Smooth muscle cell of trachea (primary cell): ENCODE measurements at places on chromosomes 1 and 21. TPM values are rescaled to one million over a fixed set of nuclear protein-coding genes. Genes with fewer than 3 reads are reported as not detected.

SYF2 gene
- total RNA-seq: 34.9 and 45.2 TPM in 2 replicates

ASPM gene
- total RNA-seq: 2.0 and 60.8 TPM in 2 replicates

AMY2A gene
- total RNA-seq: not detected in 2 replicates

SLC27A3 gene
- 18.0 and 35.6 TPM in 2 replicates for total RNA-seq

FAM163A gene
- not detected in 2 replicates for total RNA-seq

RPAP2 gene
- 5.5 and 6.3 TPM in 2 replicates for total RNA-seq

ZP4 gene
- total RNA-seq: not detected in 2 replicates

BACE2 gene
- 30.6 and 33.3 TPM in 2 replicates for total RNA-seq

OVAAL gene
- total RNA-seq: not detected in 2 replicates

ETNK2 gene
- 2.6 and 5.3 TPM in 2 replicates for total RNA-seq

FCGR2B gene
- 0.15 TPM in 1 of 2 replicates, not detected in the other for total RNA-seq

HORMAD1 gene
- not detected in 2 replicates for total RNA-seq

DMBX1 gene
- total RNA-seq: not detected in 2 replicates

DRAXIN gene
- total RNA-seq: under 0.01 and 0.17 TPM in 2 replicates

C1QA gene
- not detected in 2 replicates for total RNA-seq

CCDC27 gene
- total RNA-seq: not detected in 2 replicates

GJA9 gene
- total RNA-seq: under 0.01 TPM in 1 of 2 replicates, not detected in the other

VN1R5 gene
- total RNA-seq: not detected in 2 replicates

NDUFS2 gene
- 180 and 202 TPM in 2 replicates for total RNA-seq

TMEM51 gene
- 7.1 and 8.3 TPM in 2 replicates for total RNA-seq
